ENCODE measurements at places on chromosomes 16 and 17. TPM values are rescaled to one million over a fixed set of nuclear protein-coding genes. Genes with fewer than 3 reads are reported as not detected.

Gene SCN4A
- total RNA-seq: 0.12 TPM

Gene DCUN1D3
- 37.2 TPM for total RNA-seq

Gene KRT16
- 156 TPM for total RNA-seq

Gene SARM1
- 7.2 TPM for total RNA-seq

Gene RAMP2
- total RNA-seq: 23.3 TPM

Gene TMEM238L
- 4.8 TPM for total RNA-seq

Gene KRT25
- total RNA-seq: not detected

Gene PSME3IP1
- total RNA-seq: 56.2 TPM

DNA sequence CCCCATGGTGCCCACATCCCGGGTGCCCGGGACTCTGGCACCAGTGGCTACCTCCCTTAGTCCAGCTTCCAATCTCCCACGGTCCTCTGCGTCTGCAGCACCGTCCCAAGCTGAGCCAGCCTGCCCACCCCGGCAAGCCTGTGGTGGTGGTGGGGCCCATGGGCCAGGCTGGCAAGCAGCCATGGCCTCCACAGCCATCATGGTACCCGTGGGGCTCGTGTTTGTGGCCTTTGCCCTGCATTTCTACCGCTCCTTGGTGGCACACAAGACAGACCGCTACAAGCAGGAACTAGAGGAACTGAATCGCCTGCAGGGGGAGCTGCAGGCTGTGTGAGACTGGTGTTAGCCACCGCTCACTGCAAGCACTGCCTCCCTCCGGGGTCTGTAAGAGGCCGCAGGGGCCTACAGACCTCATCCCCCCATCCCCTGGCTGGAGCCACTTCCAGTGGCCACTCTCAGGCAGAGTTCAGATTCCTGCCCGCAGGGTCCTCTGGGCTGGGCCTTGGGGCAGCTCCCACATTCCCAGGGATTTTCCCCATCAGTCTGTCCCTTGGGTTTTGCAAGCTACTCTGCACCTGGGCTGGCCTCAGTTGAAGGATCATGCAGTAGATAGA, 3.9 kb upstream of the SETD1A start:
- peaks cover 46% of the 10 kb centered on the region for H3K4me1 ChIP-seq
- H3K36me3 ChIP-seq: no peaks in the 10 kb centered on the region
- no peak overlapping the region for H3K4me3 ChIP-seq
- H3K27me3 ChIP-seq: no peaks in the 10 kb centered on the region

DNA sequence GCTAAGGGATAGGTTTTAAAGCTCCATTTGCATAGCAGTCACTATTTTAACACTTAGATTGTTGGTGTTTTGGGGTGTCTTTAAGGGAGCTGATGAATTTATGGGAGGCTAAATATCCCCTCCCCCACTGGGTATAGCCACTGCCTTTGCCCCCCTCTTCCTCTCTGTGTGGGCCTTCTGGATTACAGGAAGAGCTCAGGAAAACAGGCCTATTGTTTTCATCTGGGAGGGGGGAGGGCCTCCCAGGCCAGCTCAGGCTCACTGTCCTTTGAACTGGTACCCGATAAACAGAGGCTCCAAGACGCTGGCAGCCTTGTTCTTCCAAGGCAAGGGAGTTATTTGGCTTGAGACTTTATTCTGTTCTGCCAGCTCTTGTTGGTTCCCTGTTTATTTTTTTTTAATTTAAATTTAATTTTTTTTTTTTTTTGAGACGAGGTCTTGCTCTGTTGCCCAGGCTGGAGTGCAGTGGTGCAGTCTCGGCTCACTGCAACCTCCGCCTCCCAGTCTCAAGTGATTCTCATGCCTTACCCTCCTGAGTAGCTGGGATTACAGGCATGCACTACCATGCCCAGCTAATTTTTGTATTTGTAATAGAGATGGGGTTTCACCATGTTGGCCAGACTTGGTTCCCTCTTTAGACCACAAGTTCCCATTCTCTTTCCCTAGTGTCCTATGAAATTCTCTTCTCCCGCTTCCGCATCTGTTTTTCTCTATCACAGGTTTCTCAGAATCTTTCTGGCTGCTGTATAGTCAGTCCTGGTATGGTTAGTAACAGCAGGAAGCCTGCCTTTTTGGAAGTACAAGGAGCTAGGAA, 25.1 kb downstream of the MINK1 start:
- H3K4me1 ChIP-seq: peaks cover 100% of the 10 kb centered on the region
- no peaks in the 10 kb centered on the region for H3K27me3 ChIP-seq
- peak overlapping the region; percentile 83 for H3K27ac ChIP-seq
- no peak for DNase-seq

DNA sequence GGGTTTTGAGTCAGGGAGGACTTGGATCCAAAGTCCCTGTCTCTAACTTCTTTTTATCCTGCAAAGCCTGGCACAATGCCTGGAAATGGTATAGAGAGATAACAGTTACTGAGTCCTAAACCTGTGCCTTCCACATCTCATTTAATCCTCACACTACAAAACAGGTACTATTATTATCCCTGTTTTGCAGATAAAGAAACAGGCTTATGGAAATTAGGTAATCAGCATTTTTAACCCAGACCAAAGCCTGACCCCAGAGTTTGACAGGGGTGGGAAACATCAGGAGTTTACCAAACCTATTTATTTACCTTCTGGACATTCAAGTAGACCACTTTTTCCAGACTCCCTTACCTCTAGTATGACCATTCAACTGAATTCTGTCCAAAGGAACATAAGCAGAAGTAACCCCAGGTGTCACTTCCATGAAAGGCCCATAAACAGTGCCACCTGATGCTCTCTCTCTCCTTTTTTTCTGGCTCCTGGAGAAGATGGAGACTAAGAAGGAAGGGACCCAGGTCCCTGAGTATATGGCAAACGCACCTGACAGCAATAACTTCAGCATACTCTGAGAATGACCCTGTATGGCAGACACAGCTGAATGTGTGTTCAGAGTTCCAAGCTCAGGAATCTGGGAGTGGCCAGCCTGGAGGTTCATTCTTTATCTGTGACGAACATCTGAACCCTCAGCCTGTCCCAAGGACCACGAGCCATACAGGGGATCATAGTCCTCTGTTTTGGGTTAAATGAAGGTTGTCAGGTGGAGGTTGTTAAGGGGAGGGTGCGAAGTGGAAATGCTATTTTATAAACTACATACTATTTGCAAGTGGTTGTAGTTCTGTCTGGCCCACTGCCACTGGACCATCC, 62.7 kb downstream of the HLF start:
- H3K4me3 ChIP-seq: no peak overlapping the region
- H3K27me3 ChIP-seq: no peaks in the 10 kb centered on the region
- no peak overlapping the region for H3K27ac ChIP-seq
- H3K36me3 ChIP-seq: no peaks in the 10 kb centered on the region

DNA sequence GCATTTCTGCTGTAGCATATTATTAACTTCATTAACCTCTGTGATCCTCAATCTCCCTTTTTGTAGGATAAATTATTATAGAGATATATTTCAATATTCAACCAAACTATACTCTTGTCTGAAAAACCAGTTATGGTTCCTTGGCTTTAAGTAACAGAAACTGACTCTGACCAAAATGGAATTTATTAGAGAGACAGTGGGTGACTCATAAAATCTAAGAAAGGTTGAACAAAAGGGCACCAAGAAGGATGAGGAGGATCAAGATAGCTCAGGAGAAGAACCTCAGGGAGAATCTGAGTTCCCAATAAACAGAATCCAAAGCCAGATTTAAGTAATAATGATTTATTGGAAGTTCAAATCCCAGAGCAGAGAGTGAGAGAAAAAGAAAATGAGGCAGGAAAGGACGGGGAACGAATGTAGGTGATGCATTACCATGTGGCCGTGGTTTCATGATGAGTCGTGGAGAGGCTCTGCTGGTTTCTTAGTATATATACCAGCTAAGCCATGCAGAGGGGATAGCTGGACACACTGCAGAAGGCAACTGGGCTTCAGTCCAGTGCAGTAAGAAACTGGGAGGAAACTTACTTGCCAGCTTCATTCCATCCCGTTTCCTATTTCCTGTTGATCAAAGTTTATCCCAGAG, 151.5 kb upstream of the GOT2 start:
- no peak overlapping the region for H3K27ac ChIP-seq
- DNase-seq: no peak
- H3K36me3 ChIP-seq: no peaks in the 10 kb centered on the region

DNA sequence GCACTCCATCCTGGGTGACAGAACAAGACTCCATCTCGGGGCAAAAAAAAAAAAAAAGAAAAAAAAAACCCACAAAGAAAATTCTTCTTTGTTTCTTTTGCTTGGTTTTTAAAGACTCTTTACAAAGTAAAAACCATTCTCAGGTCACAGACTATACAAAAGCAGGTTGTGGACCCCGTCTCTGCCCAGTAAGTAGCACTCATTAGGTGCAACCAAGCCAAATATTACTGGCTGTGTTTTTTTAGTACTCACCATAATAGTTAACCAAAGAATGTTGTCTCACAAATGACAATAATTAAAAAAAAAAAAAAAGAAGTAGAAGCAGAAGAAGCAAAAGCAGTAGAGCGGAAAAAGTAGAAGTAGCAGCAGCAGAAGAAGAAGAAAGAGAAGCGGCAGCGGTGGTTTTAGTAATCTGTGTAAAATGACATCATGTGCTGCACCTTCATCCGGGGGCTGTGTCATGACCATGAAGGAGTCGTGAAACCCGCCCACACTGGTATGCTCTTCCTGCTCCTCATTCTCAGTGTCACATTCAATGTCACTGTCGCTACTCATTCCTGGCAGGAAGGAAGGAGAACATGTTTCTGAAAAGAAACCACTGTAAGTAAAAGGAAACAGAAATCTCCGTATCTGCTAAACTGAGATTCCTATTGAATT, 105.4 kb downstream of the TRIM37 start:
- no peak overlapping the region for H3K4me3 ChIP-seq
- DNase-seq: peak; percentile 38

GRCh38 chr17:51004249-51004648, 116.4 kb downstream of the SPAG9 start:
- H3K36me3 ChIP-seq: no peaks in the 10 kb centered on the region
- H3K27ac ChIP-seq: no peak overlapping the region
- no peak overlapping the region for H3K4me3 ChIP-seq
- H3K4me1 ChIP-seq: no peaks in the 10 kb centered on the region
- H3K27me3 ChIP-seq: no peaks in the 10 kb centered on the region
- DNase-seq: no peak

DNA sequence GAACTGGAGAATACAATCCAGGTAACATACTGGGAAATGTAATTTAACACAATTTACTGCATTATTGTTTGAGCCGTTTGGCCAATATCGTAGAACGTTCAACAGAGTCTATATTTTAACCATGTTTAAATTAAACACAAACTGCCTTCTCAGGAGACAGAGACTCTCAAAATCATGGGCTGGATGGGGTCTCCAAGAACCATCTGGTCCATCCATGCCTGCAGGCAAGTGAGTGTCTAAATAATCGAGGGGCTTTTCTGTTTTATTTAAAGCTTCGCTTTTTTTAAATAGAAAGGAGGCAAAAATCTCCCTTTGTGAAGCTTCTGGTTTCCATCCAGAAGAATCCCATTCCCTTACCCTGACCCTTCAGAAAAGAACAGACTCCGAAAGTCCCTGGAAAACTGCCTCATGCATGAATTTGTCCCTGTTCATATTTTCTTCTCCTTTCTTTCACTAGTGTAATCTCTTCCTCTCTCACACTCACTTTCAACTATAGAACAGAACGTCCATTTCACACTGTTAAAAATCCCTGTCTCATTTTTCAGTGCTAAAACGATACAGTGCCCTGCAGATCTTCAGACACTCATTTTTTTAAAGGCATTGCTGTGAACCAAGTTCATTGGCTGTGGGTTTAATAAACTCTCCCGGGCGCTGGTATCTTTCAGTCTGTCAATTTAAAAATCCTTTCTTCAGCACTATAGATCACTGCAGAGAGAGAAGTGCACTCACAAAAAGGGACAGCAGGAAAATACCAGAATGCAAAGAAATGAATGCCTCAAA, 111.4 kb upstream of the TOM1L1 start:
- no peak overlapping the region for H3K27ac ChIP-seq
- no peaks in the 10 kb centered on the region for H3K4me1 ChIP-seq
- H3K36me3 ChIP-seq: no peaks in the 10 kb centered on the region
- H3K4me3 ChIP-seq: no peak overlapping the region

DNA sequence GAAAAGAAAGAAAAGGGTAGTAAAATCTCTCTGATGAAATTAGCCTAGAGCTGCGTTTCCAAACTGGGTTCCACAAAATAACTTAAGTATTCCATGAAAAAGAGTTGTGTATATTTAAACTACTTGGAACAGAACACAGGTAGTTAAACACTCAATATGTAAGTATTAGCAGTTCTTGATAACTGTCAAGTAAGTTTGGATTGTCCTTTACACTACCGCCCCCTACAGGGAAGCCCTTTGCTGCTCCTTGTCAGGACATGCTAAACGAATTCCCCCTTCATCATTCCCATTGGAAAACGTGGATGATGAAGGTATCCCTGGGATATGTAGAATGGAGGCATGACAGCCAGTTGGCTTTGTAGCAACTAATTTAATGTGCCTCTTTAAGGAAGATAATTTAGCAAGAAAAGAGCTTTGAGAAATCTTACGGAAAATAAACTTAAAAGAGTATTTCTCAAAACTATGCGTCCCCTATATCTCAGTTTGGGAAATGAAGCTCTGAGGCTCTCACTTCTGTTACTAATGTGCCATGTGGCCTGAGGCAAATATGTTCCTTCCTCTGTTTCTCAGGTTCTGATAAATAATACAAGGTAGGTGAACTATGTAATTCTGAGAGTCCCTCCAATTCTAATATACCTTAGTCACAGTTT, 18.8 kb downstream of the NCBP3 start:
- H3K4me3 ChIP-seq: no peak overlapping the region
- H3K27me3 ChIP-seq: no peaks in the 10 kb centered on the region
- peaks cover 10% of the 10 kb centered on the region for H3K36me3 ChIP-seq
- no peak overlapping the region for H3K27ac ChIP-seq
- H3K4me1 ChIP-seq: peaks cover 14% of the 10 kb centered on the region
- no peak for DNase-seq

DNA sequence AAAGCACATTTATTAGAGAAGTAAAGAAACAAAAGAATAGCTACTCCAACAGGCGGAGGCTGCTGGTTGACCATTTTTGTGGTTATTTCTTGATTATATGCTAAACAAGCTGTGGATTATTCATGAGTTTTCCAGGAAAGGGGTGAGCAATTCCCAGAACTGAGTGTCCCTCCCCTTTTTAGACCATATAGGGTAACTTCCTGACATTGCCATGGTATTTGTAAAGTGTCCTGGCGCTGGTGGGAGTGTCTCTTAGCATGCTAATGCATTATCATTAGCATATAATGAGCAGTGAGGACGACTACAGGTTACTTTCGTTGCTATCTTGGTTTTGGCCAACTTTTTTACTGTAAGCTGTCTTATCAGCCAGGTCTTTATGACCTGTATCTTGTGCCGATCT, 12.2 kb upstream of the HS3ST4 start:
- no peaks in the 10 kb centered on the region for H3K4me1 ChIP-seq
- no peaks in the 10 kb centered on the region for H3K36me3 ChIP-seq
- DNase-seq: no peak
- H3K27ac ChIP-seq: no peak overlapping the region

GRCh38 chr16:30374538-30374937, at the start of gene MYL11:
TSS of gene MYL11 (plus strand) at chr16:30374802. CDS start at chr16:30374858, 56 bp downstream.
- no peak within 1 kb of the TSS for H3K4me3 ChIP-seq
- H3K4me1 ChIP-seq: peaks cover 38% of the 10 kb centered on the region
- no peaks in the 10 kb centered on the region for H3K36me3 ChIP-seq
- H3K27ac ChIP-seq: no peak within 1 kb of the TSS

DNA sequence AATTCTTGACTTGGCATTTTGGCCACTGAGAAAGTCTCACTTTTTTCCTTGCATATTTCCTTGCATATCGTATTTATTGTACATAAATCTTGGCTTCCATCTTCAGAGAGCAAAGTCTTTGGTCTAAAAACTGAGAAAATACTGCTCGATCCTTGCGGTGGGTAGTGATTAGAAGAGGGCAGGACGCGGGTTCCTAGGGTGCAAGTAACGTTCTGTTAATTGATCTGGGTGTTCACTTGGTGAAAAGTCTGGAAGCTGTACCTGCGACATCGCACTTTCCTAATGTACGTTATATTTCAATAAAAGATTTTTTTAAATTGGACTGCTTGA, 758 bp upstream of the UBALD2 start:
- no peaks in the 10 kb centered on the region for H3K27me3 ChIP-seq
- H3K4me3 ChIP-seq: no peak overlapping the region
- H3K4me1 ChIP-seq: peaks cover 57% of the 10 kb centered on the region
- no peak for DNase-seq

All from esophagus squamous epithelium (tissue), 5 donors.